ENCODE measurements at places on chromosomes 6 and 20.

GRCh38 chr20:46931699-46932098 lies 37.1 kb downstream of the EYA2 start:
- no peaks in the 10 kb centered on the region for H3K4me1 ChIP-seq
- DNase-seq: no peak
- H3K27ac ChIP-seq: no peak overlapping the region
- peaks cover 14% of the 10 kb centered on the region for H3K27me3 ChIP-seq
- no peaks in the 10 kb centered on the region for H3K36me3 ChIP-seq

DNA sequence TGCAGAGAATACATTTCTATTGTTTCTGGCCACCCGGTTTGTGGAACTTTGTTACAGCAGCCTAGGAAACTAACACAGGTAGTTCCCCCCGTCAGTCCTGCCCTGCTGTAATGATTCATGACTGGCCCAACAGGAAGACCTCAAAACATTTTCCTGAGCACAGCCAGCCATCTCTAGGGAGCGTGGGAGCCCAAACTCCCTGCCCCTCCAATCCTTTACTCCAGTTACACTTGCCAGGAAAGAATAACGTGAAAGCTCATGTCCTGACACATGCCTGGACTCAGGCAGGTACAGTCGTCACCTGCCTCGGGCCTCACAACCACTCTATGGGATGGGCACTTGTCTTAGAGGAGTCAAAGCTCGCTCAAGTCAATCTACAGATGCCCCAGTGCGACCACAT lies 8.4 kb downstream of the TXNDC5 start:
- H3K27ac ChIP-seq: no peak overlapping the region
- no peaks in the 10 kb centered on the region for H3K4me1 ChIP-seq
- H3K4me3 ChIP-seq: no peak overlapping the region
- no peaks in the 10 kb centered on the region for H3K27me3 ChIP-seq
- no peak for DNase-seq

- H3K27ac ChIP-seq: no peak overlapping the region
- no peak overlapping the region for H3K4me3 ChIP-seq
- DNase-seq: no peak
- H3K36me3 ChIP-seq: no peaks in the 10 kb centered on the region
Observed at GRCh38 chr6:7324520-7324919, 11.5 kb upstream of the SSR1 start.

- peaks cover 19% of the 10 kb centered on the region for H3K36me3 ChIP-seq
- no peak overlapping the region for H3K27ac ChIP-seq
- no peak for DNase-seq
- H3K4me1 ChIP-seq: peaks cover 2% of the 10 kb centered on the region
Observed at GRCh38 chr20:47252879-47253307, 103.6 kb downstream of the ZMYND8 start.

Data from activated naive CD8-positive, alpha-beta T cell treated with anti-CD3 and anti-CD28 coated beads for 36 hours (primary cell).